Hematopoietic multipotent progenitor cell treated with erythropoietin and hydrocortisone succinate and interleukin-3 and kit ligand, for 8 days (in vitro differentiated cells): ENCODE measurements at places on chromosomes 1 and 21.
A peak's percentile ranks its signal among the peaks of the same experiment; 100 is the strongest.

- no peak for DNase-seq
These were observed 6.9 kb downstream of the DIRAS3 start for GRCh38 chr1:68043443-68044090.

- DNase-seq = peak; percentile 48
These were observed 2.2 kb upstream of the PTPN7 start for GRCh38 chr1:202162418-202163280.

GRCh38 chr1:89904219-89904980 is 83.6 kb downstream of the LRRC8D start:
- DNase-seq = peak; percentile 45

- peak; percentile 72 for DNase-seq
These were observed 20.8 kb upstream of the SDC3 start for GRCh38 chr1:30929135-30929889.

DNA sequence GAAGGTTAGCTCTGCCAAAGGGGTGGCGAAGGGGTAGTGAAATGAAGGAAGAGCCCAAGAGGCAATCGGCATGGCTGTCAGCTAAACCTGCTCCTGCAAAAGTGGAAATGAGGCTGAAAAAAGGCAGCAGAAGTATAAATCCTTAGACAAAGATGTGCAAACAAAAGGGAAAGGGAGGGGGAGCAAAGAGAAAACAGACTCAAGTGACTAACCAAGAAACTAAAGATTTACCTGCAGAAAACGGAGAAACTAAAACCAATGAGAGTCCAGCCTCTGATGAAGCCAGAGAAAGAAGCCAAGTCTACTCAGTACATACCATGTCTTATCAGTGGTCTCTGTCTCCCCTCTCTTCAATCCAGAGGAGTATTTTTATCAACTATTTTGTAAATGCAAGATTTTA is 25.4 kb downstream of the SCAF4 start:
- DNase-seq = no peak

GRCh38 chr1:7279769-7280168 is 491.3 kb upstream of the VAMP3 start:
- no peak for DNase-seq

- no peak for DNase-seq
These were observed 691.2 kb downstream of the USP25 start for GRCh38 chr21:16421007-16421406.

DNA sequence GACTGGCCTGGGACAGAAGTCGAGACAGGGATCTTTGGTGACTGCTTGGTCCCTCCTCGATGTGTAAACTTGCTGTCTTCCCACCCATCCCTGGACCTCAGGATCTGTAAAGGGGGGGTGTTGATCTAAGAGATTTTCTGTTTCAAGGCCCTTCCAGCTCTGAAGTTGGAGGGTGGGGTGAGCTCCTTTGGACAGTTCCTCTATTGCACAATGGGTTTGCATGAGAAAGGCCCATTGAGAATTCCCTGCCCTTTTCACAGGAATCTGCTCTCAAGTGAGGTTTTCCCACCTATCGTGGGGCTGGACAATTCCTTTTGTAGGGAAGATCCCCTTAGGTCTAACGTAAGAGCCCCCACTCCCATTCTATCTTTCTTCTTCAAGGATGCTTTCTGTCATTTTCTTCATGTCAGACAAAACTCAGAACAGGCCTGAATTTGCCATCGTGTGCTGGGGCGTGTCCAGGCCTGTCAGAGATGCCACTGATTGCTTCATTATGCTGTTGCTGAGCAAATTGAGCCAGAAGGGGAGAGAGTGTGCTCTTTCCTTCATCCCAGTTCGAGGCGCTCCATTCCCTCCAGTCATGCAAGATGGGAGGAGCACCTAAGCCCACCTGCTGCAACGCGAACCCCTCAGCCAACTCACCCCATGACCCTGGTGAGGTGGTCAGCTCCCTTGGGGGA is 149.9 kb upstream of the IGSF21 start:
- DNase-seq = no peak

- DNase-seq = no peak
These were observed 60.8 kb upstream of the RALGPS2 start for GRCh38 chr1:178664278-178664677.

- no peak for DNase-seq
These were observed 116.0 kb downstream of the TOMM20 start for GRCh38 chr1:235012436-235013210.

DNA sequence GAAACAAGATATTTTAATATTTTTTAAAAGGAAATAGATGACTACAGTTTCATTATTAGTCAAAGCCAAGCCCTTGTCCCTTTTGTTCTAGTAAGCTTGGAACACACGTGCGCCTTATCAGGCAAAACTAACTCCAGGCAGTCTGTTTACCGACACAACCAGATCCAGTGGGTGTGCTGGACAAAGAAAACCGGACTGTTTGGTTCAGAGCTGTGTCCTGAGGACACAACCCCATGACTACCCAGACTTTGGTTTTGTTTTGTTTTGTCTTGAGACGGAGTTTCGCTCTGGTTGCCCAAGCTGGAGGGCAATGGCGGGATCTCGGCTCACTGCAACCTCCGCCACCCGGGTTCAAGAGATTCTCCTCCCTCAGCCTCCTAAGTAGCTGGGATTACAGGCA is 13.9 kb upstream of the RHOU start:
- no peak for DNase-seq

- no peak for DNase-seq
These were observed 33.2 kb downstream of the TFF3 start for GRCh38 chr21:42282021-42282420.

- no peak for DNase-seq
These were observed 187.5 kb downstream of the TPR start for GRCh38 chr1:186187601-186188000.

DNA sequence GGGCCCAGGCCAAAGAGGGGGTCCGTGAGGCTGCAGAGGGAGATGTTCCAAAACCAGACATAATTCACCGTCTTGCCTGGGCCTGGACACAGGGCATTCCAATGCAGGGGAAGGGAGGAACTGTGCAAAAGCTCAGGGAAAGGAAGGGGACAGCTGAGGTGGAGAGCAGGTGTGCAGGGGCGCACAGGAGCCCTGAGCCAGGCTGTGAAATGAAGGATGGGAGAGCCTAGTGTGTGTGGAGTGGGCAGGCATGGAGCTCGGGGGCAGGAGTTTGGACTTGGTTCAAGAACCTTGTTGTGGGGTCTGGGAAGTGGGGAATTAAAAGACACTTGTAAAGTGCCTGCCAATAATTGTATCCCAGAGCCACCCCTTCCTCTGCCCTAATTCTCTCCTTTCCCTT is 2.3 kb downstream of the TNNI1 start:
- DNase-seq = no peak

- DNase-seq = no peak
These were observed 95.5 kb downstream of the MIS18A start for GRCh38 chr21:32183396-32183795.

DNA sequence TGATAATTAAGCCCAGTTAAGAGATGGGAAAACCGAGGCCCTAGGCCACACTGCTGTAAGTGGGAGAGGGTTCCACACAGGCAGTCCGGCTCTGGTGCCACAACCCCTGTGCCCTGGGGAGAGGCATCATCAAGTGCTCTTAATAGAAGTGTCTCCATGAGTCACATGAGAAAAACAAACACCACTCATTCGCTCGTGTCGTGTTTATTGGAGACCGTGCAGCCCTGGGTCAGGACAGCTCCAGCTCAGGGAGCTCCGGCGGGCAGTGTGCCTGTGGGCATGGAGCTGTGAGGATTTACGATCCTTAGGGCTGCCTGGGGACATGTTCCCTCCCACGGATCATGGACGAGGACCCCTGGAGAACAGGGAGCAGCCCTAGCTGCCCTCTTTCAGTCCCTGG is 658.5 kb downstream of the AJAP1 start:
- no peak for DNase-seq

GRCh38 chr1:112672842-112673241 is 1.6 kb upstream of the MOV10 start:
- no peak for DNase-seq

GRCh38 chr1:4736254-4736653 is 81.8 kb downstream of the AJAP1 start:
- DNase-seq = peak; percentile 3

DNA sequence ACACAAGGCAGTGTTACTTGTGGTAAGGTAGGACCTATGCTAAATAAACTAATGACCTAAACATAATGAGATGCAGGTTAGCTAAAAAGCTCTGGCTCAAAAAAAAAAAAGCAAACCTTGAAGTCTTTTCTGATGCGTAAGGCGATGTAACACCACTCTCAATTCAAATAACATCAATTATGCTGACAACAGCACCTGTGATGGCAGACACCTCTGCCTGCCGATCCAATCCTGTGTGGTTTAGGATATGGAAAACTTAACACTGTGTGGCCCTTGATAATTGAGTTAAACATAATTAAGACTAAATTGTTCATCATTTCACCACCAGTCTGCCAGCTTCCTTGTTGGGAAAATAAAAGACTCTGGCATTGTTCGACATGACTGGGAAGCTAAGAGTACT is 9.1 kb downstream of the RPAP2 start:
- no peak for DNase-seq

DNA sequence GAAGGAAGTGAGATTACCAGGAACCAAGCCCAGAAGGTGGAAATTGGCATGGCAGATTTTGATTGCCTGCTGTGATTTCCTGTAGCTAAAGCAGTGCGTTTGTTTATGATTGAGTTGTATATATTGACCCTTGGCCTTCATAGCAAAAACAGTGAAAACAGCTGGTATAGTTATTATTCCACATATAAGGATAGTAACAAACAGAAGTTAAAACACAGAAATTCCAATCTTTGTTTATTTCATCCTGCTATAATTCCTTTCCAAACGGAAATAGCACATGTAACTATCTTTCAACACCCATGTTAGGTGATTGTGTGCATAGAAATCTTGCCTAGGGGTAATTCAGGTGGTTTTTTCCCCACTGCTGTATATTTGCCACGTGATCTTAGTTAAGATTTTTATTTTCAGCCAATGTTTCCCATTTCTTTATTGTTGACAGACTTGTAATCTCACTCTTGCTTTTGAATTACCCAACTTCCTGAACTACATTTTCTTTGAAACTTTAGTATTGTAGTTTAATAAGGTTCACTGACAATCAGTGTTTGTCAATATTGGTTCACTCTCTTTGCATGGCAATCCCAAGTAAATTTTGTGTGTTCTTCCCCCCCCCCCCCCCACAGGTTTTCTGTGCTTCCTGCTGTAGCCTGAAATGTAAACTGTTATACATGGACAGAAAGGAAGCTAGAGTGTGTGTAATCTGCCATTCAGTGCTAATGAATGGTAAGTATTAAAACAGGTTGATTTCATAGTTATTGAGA is 102.7 kb downstream of the CC2D1B start:
- DNase-seq = no peak

DNA sequence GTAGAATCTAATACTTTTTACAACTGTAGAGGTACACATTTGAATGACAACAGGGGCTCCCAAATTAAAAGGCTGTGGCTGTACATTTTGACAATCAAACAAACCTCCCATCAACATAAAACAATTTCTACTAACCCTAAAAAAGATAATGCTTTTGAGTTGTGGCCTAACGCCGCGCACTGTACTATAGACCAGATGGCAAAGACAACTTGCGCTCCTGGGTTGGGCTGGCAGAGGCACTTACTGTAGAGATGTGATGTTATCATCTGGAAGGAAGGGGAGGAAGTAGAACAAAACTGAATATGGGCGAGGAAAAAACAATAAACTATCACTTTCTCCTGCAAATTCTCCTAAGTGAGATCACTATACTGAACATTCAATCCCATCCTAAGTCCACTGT is 26.1 kb downstream of the SPRTN start:
- DNase-seq = no peak

- DNase-seq = no peak
These were observed 206.4 kb upstream of the LYPLAL1 start for GRCh38 chr1:218967254-218967653.

DNA sequence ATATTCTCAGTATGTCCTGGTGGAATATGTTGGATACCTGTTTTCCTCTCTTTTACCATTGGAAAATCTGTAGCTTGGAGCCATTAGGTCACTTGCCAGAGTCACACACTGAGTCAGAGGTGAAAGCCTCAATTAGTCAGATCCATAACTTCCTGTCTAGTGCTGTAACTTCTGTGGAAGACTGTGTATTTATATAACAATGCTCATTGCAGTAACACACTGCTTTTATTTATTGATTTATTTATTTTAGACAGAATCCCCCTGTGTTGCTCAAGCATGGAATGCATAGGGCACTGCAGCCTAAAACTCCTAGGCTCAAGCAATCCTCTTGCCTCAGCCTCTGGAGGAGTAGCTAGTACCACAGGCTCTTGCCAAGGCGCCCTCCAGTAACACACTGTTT is 1.3 kb upstream of the DOCK7 start:
- peak; percentile 26 for DNase-seq

GRCh38 chr1:30719406-30720270 is 3.7 kb downstream of the MATN1 start:
- peak; percentile 83 for DNase-seq

GRCh38 chr1:43565600-43566360 is 35.1 kb downstream of the PTPRF start:
- DNase-seq = peak; percentile 36

DNA sequence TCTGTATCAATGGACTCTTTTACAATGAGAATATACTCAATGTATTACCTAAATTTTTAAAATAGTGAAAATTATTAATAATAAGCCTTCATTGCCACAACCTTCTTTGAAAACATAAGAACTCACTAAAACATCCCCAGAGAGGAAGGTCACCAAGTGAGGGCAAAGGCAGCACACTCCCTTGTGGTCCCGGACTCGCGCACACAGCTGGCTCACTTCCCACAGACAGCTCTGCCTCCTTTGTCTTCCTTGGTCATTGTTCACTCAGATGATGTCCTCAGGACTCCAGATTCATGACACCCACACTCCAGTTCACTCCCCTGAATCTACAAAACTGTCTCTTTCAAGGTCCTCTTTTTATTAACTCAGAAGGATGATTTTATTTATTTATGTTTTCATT is 19.2 kb upstream of the UBR4 start:
- DNase-seq = no peak

DNA sequence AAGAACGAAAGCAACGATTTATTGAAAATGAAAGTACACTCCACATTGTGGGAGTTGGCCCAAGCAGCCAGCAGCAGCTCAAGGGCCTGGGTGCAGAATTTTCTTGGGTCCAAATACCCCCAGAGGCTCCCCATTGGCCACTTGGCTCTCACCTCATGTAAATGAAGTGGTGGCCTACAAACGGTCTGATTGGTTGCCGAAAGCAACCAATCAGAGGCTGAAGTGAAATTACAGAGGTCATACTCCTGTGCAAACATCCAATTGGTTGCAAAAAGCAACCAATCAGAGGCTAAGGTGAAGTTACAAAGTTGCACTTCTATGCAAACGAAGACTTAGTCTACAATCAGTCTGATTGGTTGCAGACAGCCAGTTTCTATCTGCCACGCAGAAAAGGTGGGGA is 31.9 kb downstream of the FAM163A start:
- DNase-seq = no peak

- DNase-seq = peak; percentile 44
These were observed 181.4 kb upstream of the KIAA0040 start for GRCh38 chr1:175373786-175374623.

- DNase-seq = no peak
These were observed 23.9 kb upstream of the RPTN start for GRCh38 chr1:152182944-152183361.

DNA sequence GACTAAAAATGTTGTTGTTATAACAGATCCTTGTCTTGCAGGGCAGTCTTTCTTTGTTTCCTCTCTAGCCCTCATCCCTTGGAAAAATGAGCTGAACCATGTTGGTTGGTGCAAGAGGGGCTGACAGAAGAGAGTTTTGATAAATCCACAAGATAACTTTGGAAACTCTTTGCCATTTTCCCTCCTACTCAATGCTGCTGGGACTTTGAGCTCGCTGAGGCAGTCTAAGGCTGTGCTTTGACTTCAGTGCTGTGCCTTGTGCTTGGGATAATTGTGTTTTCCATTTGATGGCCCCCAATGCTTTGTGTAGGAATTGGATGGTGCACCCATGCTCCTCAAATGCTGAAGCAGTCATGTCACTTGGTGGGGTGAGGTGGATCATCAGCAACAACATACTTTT is 31.7 kb downstream of the ST6GALNAC3 start:
- DNase-seq = no peak
